AG10803 (cell line): ENCODE measurements at places on chromosomes 5 and 9.

DNA sequence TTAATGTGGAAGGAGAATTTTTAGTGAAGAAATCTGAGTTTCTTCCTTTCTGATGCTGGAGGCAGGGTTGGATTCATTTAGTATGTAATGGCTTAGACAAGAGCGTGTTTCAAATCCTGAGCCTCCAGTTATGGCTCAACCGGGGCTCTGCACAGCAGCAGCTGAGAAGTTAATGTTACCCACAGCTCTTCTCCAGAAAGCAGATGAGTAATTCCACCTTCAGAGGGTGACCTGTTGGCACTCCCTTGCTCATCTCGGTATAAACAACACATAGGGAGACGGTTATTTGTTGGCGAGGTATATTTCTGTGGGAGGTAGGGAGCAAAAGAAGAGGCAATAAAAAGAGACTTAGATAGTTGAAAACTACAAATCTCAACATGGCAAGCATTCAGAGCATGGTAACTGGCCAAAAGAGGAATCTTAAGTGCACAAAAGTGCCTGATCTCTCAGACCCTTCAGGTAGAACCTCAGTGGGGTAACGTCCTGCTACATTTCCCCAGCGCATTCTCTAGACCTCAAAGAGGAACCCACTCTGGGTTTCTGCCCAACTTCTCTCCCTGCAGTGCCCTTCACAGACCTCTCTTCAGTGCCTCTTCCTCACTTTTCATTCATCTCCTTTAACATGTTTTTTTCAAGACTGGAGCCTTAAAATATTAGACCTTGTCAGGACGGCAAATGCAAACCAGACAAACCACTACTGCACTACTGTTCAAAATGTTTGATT, 417.5 kb upstream of the ADAMTSL1 start:
- DNase-seq = no peak

- no peak for DNase-seq
Observed at GRCh38 chr5:95810305-95811125, 12.0 kb downstream of the GLRX start.

DNA sequence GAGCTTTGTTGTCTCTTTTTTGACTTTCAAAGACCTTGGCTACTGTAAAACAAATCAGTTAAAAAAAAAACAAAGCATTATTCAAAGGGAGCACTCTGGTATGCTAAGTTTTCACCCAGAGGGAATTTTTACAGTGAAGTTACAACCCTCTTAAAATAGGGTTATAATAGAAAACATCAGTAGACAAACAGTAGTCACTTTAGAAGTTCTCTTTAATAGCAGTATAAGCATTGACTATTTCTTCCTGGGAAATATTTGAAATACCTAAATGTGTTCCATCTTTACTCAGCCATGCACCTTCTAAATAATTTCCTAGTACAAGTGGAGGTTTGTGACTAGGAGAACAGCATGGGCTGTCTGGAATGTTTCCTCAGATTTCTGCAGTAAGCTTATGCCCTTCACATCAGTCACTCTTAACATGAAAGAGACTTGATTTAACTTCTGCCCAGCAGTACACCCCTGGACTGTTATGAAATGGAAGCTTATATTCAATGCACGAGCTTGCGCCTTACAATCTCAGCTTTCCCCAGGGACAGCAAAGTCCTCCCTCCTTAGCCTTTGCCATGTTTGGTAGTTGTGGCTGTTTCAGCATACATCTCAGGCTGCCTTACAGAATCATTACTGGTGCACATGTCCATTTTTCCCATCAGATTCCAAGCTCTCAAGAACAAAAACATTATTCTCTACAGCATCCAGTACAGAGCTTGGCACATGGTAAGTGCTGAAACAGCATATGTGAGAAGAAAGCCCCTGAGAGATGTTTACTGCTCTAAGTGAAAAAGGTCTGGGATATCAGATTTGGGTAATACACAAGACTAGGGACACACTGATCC, 191.5 kb downstream of the ZNF608 start:
- no peak for DNase-seq

GRCh38 chr9:84393266-84393950, 52.9 kb upstream of the SLC28A3 start:
- DNase-seq = no peak

GRCh38 chr9:19239955-19240354, 9.5 kb downstream of the DENND4C start:
- DNase-seq = no peak

DNA sequence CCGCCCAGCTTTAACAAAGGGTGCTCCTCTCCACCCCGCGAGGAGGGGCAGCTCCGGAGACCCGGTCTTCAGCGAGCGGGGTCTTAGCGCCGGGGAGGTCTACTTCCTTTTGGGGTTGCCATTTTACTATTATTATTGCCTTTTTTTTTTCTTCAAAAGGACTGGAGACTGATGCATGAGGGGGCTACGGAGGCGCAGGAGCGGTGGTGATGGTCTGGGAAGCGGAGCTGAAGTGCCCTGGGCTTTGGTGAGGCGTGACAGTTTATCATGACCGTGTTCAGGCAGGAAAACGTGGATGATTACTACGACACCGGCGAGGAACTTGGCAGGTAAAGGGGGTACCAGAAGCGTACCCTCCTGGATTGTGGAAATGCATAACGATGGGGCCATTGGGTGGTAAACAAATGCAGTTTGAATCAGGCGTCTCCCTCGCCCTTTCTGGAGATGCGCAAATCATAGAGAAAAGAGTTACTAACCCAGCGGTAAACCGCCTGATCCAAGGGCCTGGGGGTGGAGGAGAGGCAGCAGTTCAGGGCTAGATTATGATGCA, 1.2 kb downstream of the DAPK1 start:
- DNase-seq = no peak

GRCh38 chr9:81372628-81373191, 316.6 kb downstream of the TLE1 start:
- DNase-seq = no peak

DNA sequence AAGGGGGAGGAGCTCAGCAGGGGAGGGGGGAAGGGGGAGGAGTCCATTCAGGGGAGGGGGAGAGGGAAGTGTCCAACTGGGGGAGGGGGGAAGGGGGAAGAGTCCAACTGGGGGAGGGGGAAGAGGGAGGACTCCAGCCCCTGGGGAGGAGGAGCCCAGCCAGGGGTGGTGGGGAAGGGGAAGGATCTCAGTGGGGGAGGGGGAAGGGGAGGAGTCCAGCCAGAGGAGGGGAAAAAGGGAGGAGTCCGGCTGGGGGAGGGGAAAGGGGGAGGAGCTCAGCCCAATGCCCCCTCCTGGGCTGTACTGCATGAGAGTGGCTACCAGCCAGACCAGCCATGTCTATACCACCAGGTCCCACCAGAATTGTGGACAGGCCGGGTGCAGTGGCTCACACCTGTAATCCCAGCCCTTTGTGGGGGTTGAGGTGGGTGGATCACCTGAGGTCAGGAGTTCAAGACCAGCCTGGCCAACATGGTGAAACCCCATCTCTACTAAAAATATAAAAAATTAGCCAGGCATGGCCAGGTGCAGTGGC, 30.6 kb upstream of the ADAMTS2 start:
- DNase-seq = no peak

DNA sequence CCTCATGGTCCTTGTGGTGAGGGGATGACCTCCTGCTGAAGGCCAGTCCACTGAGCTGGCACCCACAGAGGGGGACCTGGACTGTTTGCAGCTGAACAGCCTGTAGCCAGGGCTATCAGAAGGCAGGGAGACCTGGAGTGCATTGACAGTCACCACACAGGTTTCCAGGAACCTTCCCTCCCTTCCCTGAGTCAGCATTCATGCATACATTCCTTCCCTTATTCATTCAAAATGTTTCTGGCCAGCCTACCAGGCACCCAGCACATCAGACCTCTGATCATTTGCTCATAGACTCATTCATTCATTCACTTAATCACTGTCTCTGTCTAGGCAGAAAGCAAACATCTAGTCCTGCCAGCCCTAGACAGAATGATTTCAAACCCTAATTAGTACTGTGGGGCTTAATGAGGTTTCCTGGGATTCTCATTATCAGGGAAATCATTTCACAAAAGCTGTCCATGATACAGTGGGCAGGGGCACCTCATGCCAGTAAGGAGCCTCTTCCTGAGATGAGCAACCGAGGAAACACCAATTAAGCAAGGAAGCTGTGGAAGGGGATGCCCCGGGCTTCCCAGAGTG, 110.1 kb upstream of the PPP1R26 start:
- DNase-seq = no peak

- DNase-seq = no peak
Observed at GRCh38 chr5:135831851-135832555, 2.5 kb upstream of the SLC25A48 start.

GRCh38 chr9:125998837-125999503, 251.8 kb downstream of the PBX3 start:
- DNase-seq = no peak

- no peak for DNase-seq
Observed at GRCh38 chr5:68950125-68950524, 143.7 kb upstream of the SLC30A5 start.

DNA sequence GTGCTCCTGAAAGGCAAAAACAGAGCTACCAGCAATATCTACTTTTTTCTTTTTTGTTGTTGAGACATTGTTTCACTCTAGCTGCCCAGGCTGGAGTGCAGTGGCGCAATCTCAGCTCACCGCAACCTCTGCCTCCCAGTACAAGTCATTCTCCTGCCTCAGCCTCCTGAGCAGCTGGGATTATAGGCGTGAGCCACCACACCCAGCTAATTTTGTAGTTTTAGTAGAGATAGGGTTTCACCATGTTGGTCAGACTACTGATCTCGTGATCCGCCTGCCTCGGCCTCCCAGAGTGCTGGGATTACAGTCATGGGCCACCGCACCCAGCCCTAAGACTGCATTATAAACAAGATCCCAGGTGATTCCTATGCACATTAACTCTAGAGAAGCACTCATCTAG, 17.0 kb downstream of the PLPP1 start:
- DNase-seq = no peak

DNA sequence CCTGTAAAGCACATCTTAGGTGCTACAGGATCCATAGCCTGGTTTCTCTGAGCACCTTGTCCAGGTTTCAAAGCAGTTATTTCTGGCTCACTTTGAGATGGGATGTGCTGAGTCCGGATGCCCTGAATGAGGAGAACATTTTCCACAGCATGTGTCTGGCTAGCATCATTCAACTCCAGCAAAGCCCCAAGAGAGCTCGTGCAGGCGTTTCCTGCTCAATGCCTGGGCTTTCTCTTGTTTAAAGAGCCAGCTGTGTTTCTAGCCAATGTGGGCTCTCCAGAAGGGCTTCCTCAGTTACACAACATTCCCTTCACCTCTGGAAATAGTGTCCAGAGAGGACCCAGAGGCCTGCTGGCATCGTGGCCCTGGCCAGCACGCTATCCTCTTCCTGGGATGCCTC, 411.7 kb downstream of the DMAC1 start:
- no peak for DNase-seq

- DNase-seq = peak; percentile 86
Observed at GRCh38 chr5:143576711-143577484, 173.4 kb upstream of the NR3C1 start.

DNA sequence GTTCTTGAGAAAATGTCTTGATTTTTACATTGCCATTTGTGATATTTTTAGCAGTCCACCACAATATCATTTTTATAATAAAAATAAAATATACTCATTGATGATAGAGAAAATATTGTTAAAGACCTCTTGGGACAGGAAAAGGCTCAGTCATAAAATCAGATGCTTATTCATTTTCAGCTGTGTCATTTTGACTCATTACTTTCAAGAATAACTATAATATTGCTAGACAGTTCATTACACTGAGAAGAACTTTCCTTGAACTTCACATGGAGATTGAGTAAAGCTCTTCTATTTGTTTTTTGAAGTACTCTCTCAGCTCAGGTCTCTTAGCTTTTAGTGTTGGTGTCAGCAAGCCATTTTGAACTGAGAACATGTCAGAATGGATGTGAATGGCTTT, 8.5 kb upstream of the MEIKIN start:
- no peak for DNase-seq

DNA sequence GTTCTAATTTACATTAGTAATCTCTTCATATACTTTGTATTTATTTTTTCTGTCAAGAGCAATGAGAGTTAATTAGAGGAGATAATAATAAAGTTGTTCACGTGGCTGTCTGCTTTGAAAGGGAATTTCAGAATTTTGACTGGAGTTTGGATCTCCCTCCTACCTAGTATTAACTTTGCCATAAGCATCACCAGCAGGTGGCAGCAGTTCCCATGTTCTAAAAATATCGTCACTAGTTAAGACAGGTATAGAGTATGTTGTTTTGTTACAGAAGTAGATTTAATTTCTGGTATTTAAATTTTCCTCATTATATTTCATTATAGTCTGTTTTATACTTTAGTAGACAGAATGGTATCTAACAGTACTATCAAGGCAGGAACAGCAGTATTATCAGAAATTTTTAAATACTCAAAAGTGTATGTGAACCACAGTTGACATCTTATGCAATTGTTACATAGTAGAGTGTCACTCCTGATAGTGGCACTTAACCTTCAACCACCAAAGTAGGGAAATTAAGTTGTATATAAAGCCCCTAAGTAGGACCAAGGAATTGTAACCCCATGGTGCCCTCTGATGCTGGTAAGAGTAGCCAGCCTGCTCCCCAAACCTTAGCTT, 20.4 kb downstream of the GNPDA1 start:
- peak; percentile 57 for DNase-seq

GRCh38 chr5:35041261-35041660, 6.5 kb downstream of the AGXT2 start:
- DNase-seq = peak; percentile 45

GRCh38 chr5:114055318-114056184, 306.3 kb upstream of the KCNN2 start:
- DNase-seq = peak; percentile 3

DNA sequence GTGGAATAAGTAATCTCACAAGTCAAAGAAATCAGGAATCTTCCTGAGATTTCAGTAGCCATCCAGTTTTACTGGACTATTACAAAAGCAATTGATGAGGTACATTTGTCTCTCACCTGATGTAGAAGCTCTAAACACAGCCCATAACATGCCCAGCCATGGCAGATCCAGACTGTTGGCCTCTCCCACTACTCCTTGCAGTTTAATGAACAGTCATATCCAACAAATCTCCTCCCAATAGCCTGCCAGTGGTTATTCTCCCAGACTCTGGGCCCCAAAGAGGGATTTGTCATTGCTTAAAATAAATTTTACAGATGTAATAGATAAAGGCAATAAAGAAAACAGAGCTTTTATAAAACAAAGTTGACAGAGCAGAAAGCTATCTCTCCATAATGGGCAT, 80.8 kb downstream of the ZNF608 start:
- no peak for DNase-seq

DNA sequence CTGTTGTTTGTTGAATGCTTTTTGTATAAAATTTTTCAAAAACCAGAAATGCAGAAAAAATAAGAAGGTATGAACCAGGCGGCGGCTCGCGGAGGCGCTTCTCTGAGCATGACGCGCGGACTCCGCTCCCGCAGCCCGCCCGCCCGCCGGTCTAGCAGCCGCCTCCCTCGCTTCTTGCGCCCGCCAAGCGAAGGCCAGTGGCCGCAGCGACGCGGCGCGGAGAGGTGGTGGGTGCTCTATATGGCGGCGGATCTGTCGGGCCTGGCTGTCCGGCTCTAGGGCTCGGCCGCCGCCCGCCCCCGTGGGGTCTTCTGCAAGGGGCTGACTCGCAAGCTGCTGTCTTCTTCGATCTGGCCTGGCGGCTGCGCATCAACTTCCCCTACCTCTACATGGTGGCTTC, 93.8 kb downstream of the ANKRD18A start:
- DNase-seq = no peak

- DNase-seq = peak; percentile 54
Observed at GRCh38 chr5:123344816-123345426, 78.3 kb downstream of the CEP120 start.
